ENCODE measurements at places on chromosomes 3 and 15. TPM values are rescaled to one million over a fixed set of nuclear protein-coding genes. Genes with fewer than 3 reads are reported as not detected.

Gene C3orf70
- 9.8 TPM for total RNA-seq

Gene SYNPR
- 1.0 TPM for total RNA-seq

Gene MRPL3
- total RNA-seq = 37.9 TPM

Gene SCG3
- not detected for total RNA-seq

Gene TMC3
- total RNA-seq = 0.92 TPM

Gene MORC1
- not detected for total RNA-seq

Gene NUDT16
- 81.1 TPM for total RNA-seq

Gene RLBP1
- total RNA-seq = not detected

Gene IGDCC3
- 1.7 TPM for total RNA-seq

Gene AGBL1
- total RNA-seq = not detected

Gene TGM5
- total RNA-seq = not detected

Gene CAV3
- total RNA-seq = not detected

DNA sequence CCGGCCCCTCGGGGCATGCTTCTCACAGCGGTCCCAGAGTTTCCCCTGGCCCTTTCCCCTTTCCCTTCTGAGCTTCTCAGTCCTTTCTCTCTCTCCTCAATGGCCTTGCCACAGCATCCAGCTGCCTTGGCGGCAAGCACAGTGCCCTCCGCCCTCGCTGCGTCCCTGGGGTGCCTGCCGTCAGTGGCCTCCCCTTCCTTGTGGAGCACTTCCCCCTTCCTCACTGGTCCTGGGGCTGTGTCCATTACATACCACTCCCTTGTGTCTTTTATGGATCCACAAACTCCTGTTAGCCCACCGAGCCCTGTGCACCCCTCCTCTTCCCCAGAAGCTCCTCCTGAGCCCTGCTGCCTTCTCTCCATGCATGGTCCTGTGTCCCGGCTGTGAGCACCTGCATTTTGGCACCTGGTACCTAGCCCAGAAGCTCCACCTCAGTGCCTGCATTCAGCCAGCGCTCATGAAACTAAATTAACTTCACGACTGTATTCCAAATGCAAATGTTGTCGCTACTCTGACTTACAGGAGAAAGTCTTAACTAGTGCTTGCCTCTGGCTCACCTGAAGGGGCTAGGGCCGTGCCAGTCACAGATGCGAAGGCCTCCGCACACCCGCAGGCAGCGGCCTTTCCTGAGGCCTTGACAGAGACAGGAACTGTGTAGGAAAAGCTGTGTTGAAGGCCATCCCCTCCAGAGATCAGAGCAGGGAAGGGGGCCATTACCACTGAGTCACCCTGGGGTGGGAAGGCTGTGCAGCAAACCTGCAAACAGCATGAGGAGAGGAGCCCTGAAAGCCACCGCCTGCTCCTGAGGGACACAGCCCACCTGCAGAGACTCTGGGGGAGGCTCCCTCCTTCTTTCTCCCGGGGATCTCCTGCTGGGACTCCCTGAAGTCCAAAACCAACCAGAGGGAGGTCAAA, 19.1 kb upstream of the KLF13 start:
- no peak for DNase-seq
- no peaks in the 10 kb centered on the region for H3K27me3 ChIP-seq
- H3K36me3 ChIP-seq = no peaks in the 10 kb centered on the region
- H3K4me1 ChIP-seq = peaks cover 26% of the 10 kb centered on the region
- no peak overlapping the region for H3K27ac ChIP-seq
- H3K4me3 ChIP-seq = no peak overlapping the region

DNA sequence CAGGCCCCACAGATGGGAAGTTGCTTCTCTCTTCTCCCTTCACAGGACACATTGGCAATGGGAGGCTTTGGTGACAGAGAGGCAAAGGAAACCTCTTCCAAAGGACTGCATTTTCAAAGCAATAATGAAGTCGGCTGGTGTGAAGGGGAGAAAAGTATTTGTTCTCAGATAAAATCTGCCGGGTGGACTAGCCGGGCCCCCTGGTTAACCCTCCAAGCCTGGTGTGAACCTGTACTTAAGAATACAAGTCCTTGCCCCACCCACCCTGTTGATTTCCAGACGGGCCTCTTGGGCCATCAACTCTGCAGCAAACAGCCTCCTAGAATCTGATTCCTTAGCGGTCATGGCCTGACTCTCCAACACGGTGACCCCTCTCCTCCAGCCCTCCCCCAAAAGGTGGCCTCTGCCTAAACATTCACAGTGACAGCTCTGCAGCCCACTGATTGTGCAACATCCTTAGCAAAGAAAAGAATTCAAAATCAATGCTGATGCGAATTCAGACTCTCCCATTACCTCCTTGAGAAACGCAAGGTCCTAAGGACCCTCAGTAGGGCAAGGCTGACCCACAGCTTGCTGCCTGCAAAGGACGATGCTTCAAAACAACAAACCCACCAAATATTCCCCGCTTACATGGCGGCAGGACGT, 9.9 kb downstream of the TLE3 start:
- H3K4me3 ChIP-seq = no peak overlapping the region
- H3K27me3 ChIP-seq = no peaks in the 10 kb centered on the region
- no peak overlapping the region for H3K27ac ChIP-seq
- no peak for DNase-seq

- no peak for DNase-seq
- no peaks in the 10 kb centered on the region for H3K36me3 ChIP-seq
- H3K4me3 ChIP-seq = no peak overlapping the region
- H3K27me3 ChIP-seq = no peaks in the 10 kb centered on the region
- H3K4me1 ChIP-seq = peaks cover 25% of the 10 kb centered on the region
These were observed 424.7 kb upstream of the THBS1 start for GRCh38 chr15:39156166-39156565.

- H3K27ac ChIP-seq = no peak overlapping the region
- DNase-seq = no peak
- peaks cover 31% of the 10 kb centered on the region for H3K36me3 ChIP-seq
- H3K4me3 ChIP-seq = no peak overlapping the region
These were observed 30.3 kb downstream of the PIGB start for GRCh38 chr15:55349282-55349681.

- peak overlapping the region; percentile 25 for H3K27ac ChIP-seq
- DNase-seq = no peak
- H3K4me1 ChIP-seq = peaks cover 22% of the 10 kb centered on the region
- H3K27me3 ChIP-seq = no peaks in the 10 kb centered on the region
- H3K4me3 ChIP-seq = no peak overlapping the region
These were observed 168.1 kb downstream of the XXYLT1 start for GRCh38 chr3:195102609-195103467.

DNA sequence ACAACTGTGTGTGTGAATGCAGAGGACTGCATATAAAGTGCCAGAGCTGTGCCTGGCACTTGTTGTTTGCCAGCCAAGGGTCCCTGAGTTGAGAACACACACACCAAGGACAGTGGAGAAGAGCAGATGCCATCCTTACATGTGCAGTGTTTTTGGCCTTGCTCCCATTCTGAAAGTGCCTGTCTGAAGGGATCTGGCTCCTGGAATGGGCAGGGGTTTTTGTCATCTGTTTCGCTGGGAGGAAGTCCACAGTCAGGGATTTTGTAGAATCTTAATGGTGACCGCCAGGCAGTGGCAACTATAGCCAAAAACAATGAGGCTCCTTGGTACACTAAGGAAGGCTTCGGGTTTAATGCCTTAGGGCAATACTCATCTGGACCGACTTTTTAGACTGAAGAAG, 63.7 kb downstream of the DUT start:
- DNase-seq = no peak
- H3K27ac ChIP-seq = peak overlapping the region; percentile 50
- no peaks in the 10 kb centered on the region for H3K36me3 ChIP-seq
- H3K4me1 ChIP-seq = peaks cover 19% of the 10 kb centered on the region

- peaks cover 3% of the 10 kb centered on the region for H3K27me3 ChIP-seq
- H3K27ac ChIP-seq = peak overlapping the region; percentile 94
- H3K4me3 ChIP-seq = peak overlapping the region; percentile 84
These were observed 1.5 kb downstream of the IGF2BP2 start for GRCh38 chr3:185823078-185824044.

DNA sequence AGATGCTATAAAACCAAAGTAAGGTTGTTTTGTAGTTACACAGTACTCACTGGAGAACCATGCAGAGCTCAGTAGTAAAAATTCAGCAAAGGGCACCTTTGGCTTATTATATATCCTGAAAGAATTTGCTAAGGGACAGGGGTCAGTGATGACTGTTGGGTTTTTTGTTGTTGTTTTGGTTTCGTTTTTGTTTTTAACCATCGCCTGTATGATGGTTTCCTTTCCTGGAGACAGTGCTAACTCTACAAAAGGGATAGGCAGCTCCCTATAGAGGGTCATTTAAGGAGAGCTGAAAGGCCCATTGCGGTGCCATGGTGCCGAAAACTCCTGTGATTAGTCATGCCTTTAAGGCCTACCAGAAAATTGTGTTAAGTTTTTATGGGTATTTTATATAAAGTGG, 118.2 kb upstream of the GOLIM4 start:
- no peaks in the 10 kb centered on the region for H3K36me3 ChIP-seq
- H3K4me3 ChIP-seq = no peak overlapping the region
- H3K27ac ChIP-seq = no peak overlapping the region
- H3K27me3 ChIP-seq = no peaks in the 10 kb centered on the region
- no peak for DNase-seq
- H3K4me1 ChIP-seq = no peaks in the 10 kb centered on the region

GRCh38 chr3:61875976-61876671, 314.8 kb downstream of the PTPRG start:
- H3K4me1 ChIP-seq = no peaks in the 10 kb centered on the region
- DNase-seq = no peak
- H3K27ac ChIP-seq = peak overlapping the region; percentile 32
- H3K4me3 ChIP-seq = no peak overlapping the region

- H3K4me1 ChIP-seq = peaks cover 73% of the 10 kb centered on the region
- peak overlapping the region; percentile 25 for H3K27ac ChIP-seq
- H3K27me3 ChIP-seq = no peaks in the 10 kb centered on the region
- H3K4me3 ChIP-seq = peak overlapping the region; percentile 79
These were observed 1.0 kb downstream of the LIMD1 start for GRCh38 chr3:45595364-45596195.

DNA sequence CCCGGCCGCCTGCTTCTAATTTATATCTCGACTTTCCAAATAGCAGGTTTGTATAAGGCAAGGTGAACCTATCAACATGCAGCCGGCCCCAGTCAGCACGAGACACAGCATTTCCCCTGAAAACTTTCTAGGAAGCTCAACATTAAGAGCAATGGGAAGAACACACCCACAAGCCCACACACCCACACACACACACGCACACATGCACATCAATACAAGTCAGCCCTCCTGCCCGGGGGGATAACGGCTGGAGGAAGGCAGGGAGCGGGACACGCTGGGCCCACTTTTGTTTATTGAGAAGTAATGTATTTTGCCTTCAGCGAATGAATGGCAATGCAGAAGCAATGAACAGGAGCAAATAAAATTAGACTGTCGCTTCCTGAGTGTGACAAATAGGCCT, 83.5 kb downstream of the PCSK6 start:
- no peaks in the 10 kb centered on the region for H3K4me1 ChIP-seq
- no peak for DNase-seq
- H3K4me3 ChIP-seq = no peak overlapping the region
- H3K36me3 ChIP-seq = no peaks in the 10 kb centered on the region
- H3K27me3 ChIP-seq = no peaks in the 10 kb centered on the region

GRCh38 chr3:114739627-114740026, 407.5 kb downstream of the ZBTB20 start:
- no peak for DNase-seq
- H3K27me3 ChIP-seq = no peaks in the 10 kb centered on the region
- H3K27ac ChIP-seq = no peak overlapping the region
- H3K4me1 ChIP-seq = no peaks in the 10 kb centered on the region

GRCh38 chr15:32802286-32802936, 84.6 kb downstream of the GREM1 start:
- no peak overlapping the region for H3K27ac ChIP-seq
- peak; percentile 11 for DNase-seq
- no peaks in the 10 kb centered on the region for H3K4me1 ChIP-seq
- H3K27me3 ChIP-seq = no peaks in the 10 kb centered on the region
- H3K36me3 ChIP-seq = peaks cover 22% of the 10 kb centered on the region
- no peak overlapping the region for H3K4me3 ChIP-seq

GRCh38 chr3:71129611-71130431, 453.7 kb downstream of the FOXP1 start:
- peak overlapping the region; percentile 88 for H3K27ac ChIP-seq
- peaks cover 76% of the 10 kb centered on the region for H3K4me1 ChIP-seq
- H3K36me3 ChIP-seq = no peaks in the 10 kb centered on the region
- peak; percentile 77 for DNase-seq
- H3K27me3 ChIP-seq = no peaks in the 10 kb centered on the region

GRCh38 chr15:28923726-28924280, 38.0 kb downstream of the APBA2 start:
- no peaks in the 10 kb centered on the region for H3K36me3 ChIP-seq
- DNase-seq = no peak
- no peaks in the 10 kb centered on the region for H3K27me3 ChIP-seq
- no peak overlapping the region for H3K27ac ChIP-seq

- no peaks in the 10 kb centered on the region for H3K36me3 ChIP-seq
- DNase-seq = peak; percentile 64
- H3K27me3 ChIP-seq = no peaks in the 10 kb centered on the region
- no peak overlapping the region for H3K27ac ChIP-seq
- H3K4me3 ChIP-seq = no peak overlapping the region
These were observed 660.2 kb upstream of the LMCD1 start for GRCh38 chr3:7841451-7841850.

- H3K4me3 ChIP-seq = no peak overlapping the region
- no peaks in the 10 kb centered on the region for H3K4me1 ChIP-seq
- no peak overlapping the region for H3K27ac ChIP-seq
- DNase-seq = no peak
These were observed 192.3 kb downstream of the PLCL2 start for GRCh38 chr3:17076940-17077605.

GRCh38 chr3:16907243-16907642, 22.5 kb downstream of the PLCL2 start:
- no peaks in the 10 kb centered on the region for H3K27me3 ChIP-seq
- no peaks in the 10 kb centered on the region for H3K36me3 ChIP-seq
- peak overlapping the region; percentile 25 for H3K27ac ChIP-seq
- no peak overlapping the region for H3K4me3 ChIP-seq
- no peak for DNase-seq
- peaks cover 30% of the 10 kb centered on the region for H3K4me1 ChIP-seq

DNA sequence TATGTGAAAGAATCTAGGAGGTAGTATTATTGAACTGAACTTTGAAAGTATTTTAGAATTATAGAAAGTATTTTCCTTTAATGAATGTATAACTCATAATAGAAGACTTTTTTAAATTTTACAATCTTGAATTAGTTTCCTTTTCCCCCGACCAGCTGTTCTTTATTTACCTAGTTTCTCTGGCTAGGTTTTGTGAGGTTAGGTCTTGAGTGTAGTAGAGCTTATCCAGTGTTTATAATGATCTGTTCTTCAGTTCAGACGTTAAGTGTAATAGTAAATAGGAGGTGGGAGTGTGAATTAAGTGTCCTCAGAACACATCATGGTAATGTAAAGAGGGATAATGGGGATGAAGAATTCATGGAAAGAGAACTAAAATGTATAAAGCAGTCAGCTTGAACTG, 93.8 kb downstream of the MYRIP start:
- H3K4me1 ChIP-seq = peaks cover 4% of the 10 kb centered on the region
- H3K36me3 ChIP-seq = no peaks in the 10 kb centered on the region
- H3K4me3 ChIP-seq = no peak overlapping the region
- no peak for DNase-seq

All from stomach (tissue), 19 donors.